ENCODE measurements at places on chromosomes 6 and 20. TPM values are rescaled to one million over a fixed set of nuclear protein-coding genes. Genes with fewer than 3 reads are reported as not detected.

Gene LY6G6D
- total RNA-seq, result 10.3 TPM

Gene CDSN
- total RNA-seq, result 37.1 TPM

Gene ASXL1
- total RNA-seq, result 54.3 TPM

Gene BTNL2
- total RNA-seq, result not detected

Gene COL10A1
- total RNA-seq, result 0.10 TPM

Gene DYNLT2
- total RNA-seq, result 2.0 TPM

Gene RXRB
- 17.9 TPM for total RNA-seq

Gene POU5F1
- 0.69 TPM for total RNA-seq

Gene PRRC2A
- 49.6 TPM for total RNA-seq

Gene SPDEF
- total RNA-seq, result 0.89 TPM

Gene TNNC2
- 472 TPM for total RNA-seq

Gene ARFGEF3
- 1.1 TPM for total RNA-seq

Gene GSTA1
- not detected for total RNA-seq

Gene BMP2
- 13.8 TPM for total RNA-seq

Gene TBC1D20
- 22.9 TPM for total RNA-seq

Gene PROCR
- 26.7 TPM for total RNA-seq

Gene FRMD1
- total RNA-seq, result 0.20 TPM

Gene FAM83C
- total RNA-seq, result 7.7 TPM

Gene EYA4
- 5.7 TPM for total RNA-seq

Gene PACSIN1
- total RNA-seq, result not detected

Gene TREM1
- total RNA-seq, result 1.6 TPM

Gene DPPA5
- not detected for total RNA-seq

Gene PRSS35
- total RNA-seq, result 4.4 TPM

Measured in skin of body (tissue), 3 donors.